ENCODE measurements at places on chromosomes 2 and 18.

- no peak for DNase-seq
Measured at GRCh38 chr2:135843671-135844070, 6.7 kb upstream of the LCT start.

DNA sequence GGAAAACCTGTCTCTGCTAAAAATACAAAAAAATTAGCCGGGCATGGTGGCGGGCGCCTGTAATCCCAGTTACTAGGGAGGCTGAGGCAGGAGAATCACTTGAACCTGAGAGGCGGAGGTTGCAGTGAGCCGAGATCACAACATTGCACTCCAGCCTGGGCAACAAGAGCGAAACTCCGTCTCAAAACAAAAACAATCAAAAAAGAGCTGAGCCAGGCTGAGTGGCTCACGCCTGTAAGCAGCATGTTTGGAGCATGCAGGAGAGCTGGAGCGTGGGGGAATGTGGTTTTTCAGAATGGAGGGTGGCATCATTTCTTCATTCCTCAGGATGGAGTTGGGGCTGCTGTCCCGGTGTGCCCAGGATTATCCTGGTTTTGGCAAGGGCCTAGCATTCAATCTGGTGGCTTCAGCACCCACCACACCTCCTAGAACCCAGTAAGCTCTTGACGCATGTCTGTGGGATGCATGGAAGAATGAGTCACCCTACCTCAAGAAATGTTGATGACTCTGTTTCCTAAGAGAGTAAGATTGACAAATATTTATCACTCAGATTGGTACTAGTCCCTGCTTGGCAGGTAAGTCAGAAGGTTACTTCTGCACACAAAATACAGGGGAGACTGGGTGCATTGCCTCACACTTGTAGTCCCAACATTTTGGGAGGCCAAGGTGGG, 90.2 kb upstream of the ODC1 start:
- DNase-seq, result no peak

DNA sequence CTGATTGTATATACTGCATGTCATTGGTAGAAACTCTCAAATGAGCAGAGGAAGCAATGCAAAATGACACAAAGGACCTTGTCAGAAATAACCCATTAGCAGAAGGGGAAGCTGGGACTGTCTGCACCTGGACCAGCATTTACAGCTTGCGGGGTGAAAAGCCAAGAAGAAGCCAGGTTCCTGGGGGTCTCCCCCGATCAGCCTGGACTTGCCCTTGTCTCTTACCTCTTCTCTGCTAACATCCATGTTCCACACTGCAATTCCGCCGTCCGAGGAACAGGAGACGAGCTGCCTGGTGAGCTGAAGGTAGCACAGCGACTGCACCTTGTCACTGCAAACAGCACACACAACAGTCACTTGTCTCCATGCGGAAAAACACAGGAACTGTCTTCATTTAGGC, 51.1 kb downstream of the WDFY1 start:
- DNase-seq, result no peak

DNA sequence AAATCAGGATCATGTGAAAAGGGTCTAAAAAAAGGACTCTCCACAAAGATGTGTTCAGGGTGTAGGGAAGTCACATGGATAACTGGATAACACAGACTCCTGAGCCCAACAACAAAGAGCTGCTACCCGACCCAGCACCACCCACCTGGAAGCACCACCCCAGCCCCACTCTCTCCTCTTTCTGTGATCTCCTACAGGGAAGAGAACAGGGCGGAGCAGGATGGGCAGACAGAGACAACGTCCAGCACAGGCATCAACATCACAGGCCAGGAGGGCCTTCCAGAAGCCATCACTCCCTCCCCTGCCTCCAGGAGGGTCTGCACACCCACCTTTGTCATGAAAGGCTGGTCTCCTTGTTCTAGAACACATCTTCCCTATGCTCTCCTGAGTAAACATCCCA, 1.3 kb upstream of the CIB4 start:
- no peak for DNase-seq

DNA sequence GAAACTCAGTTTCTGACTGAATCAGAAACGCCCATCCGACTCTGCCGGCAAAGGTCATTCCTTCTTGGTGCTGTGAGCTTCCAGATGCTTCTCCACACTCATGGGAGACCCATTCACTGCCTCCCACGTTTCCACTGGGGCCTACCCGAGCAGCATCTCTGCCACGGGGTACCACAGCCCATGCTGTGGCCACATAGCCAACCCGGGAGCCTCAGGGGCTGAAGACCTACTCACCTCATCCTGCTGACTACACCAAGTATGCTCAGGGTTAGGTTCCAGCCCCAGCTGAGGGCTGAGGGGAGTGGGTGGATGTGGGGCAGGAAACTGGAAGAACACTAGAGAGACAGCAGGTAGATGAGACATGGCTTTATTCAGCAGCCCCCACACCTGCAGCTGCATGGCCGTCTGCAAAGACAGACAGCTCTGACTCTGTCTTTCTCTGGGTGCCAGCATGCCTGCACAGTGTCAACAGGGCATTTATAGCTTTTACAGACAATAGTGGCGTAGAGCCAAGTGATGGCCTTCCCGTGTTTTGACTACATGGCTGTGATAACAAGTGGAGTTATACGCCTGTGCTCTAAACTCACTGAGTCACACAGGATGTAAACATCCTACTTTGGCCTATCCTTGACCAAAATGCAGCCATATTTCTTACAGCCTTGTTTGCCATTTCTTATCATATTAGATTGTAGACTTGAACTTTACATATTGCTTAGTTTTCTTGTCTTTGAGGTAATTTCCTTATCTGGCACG, 16.5 kb upstream of the KLHL23 start:
- no peak for DNase-seq

DNA sequence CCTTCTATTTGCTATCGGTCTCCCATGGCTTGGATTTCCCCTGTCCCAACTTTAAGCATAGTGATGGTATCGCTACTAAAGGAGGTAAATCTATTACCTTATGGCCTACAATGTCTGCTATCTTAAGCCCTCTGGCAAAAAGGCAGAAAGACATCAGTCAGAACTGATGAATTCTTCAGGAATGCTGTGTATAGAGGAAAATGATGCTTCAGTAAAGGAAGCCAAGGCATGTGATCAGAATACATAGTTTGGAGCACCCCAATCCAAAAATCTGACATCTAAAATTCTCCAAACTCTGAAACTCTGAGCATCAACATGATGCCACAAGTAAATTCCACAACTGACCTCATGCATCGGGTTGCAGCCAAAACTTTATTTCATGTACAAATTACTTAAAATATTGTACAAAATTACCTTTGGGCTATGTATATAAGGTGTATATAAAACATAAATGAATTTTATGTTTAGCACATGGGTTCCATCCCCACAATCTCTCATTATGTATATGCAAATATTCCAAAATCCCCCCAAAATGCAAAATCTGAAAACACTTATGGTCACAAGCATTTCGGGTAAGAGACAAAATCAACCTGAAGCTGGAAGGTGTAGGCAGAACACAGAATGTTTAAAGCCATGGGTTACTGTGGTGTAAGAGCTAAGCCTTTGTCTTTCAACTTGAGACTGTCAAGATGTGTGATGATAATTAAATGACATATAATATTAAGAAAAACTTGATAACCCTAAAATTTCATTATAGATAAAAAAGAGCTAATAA, 66.2 kb downstream of the CUL3 start:
- no peak for DNase-seq

GRCh38 chr2:64319896-64320295, 134.1 kb upstream of the LGALSL start:
- DNase-seq, result no peak

DNA sequence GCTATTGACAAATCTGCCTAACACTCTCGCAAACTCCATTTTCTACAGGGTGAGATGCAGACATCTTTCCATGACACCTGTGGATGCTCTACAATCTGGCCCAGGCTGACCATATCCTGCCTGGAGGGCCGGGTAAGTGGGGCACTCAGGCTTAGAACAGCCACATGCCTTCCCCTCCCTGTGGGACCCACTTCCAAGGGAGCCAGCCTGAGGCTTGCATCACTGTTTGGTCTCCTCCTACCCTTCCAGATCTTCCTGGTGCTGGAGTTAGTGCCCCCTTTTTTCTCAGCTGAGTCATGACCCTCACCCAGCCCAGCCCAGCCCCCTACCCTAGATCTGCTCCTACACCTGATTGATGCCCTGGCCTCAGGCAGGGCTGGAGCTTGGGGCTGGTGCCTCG, 150.2 kb upstream of the MSH6 start:
- no peak for DNase-seq

Data from suppressor macrophage treated with lipopolysaccharide for 1 hour (primary cell).